ENCODE measurements at places on chromosomes 12 and 14. TPM values are rescaled to one million over a fixed set of nuclear protein-coding genes. Genes with fewer than 3 reads are reported as not detected.

EFS gene
- 9.0 TPM for total RNA-seq

SDR9C7 gene
- not detected for total RNA-seq

SYT1 gene
- not detected for total RNA-seq

DNA sequence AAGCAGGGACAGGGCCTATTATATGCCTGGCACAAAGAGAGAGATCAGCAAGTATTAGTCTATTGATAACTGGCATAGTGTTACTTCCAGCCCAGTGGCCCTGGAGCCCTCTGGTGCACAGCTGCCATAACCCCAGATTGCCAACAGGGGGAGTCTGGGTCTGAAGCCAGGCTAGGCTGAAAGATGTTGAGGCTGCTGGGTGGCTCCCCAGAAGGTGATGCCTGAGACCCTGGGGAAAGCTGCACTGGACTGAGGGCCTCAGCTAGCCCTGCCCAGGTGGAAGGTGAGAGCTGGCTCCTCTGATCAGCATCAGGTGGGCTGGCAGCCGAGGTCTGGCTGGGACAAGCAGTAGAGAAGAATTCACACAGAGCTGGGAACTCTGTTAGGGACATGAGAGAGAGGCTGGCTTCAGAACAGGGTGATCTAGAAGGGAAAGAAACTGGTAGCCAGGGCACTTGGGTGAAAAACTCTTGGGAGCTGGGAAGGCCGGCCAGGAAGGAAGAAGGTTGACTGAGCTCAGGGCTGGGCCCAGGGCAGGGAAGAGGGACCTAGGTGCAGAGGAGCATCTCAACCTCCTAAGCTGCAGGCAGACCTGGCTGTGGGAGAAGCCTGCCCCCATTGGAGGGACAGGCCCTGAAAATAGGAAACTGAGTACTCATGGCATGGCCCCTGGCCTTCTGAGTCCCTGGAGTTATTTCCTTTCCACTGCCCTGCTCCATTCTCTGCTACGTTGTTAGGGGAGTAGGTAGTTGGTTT is 3.9 kb downstream of the GZMH start:
- DNase-seq, result peak; percentile 21

GRCh38 chr14:24285351-24285750 is 14.0 kb upstream of the RABGGTA start:
- no peak for DNase-seq

- DNase-seq, result no peak
These were observed 16.2 kb upstream of the STON2 start for GRCh38 chr14:81416194-81416952.

GRCh38 chr12:12432364-12432763 is 75.5 kb downstream of the BORCS5 start:
- DNase-seq, result peak; percentile 45

GRCh38 chr14:56648508-56649301 is 69.1 kb downstream of the TMEM260 start:
- no peak for DNase-seq

Measured in MG63 (cell line).